ENCODE measurements at places on chromosomes 11 and 22.

DNA sequence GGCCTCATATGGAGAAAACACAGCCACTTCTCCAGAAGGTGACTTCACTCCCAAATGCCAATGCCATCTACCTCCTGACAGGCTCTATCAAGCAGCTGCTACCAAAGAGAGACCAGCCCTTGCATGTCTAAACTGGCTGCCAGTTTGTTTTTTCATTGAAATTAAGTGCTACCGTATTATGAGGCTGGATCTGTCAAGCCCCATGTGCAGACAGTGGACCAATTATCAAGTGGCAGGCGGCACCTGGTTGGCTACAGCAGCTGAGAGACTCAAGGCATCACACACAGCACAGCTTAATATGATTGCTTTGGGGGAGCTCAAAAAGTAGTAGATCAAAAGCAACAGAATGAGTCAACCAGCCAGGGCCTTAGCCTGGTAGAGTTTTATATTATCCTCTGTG lies 1293.0 kb upstream of the TENM4 start:
- no peak for DNase-seq

- no peak for DNase-seq
These were observed 219.4 kb upstream of the RAG2 start for GRCh38 chr11:36817336-36817965.

DNA sequence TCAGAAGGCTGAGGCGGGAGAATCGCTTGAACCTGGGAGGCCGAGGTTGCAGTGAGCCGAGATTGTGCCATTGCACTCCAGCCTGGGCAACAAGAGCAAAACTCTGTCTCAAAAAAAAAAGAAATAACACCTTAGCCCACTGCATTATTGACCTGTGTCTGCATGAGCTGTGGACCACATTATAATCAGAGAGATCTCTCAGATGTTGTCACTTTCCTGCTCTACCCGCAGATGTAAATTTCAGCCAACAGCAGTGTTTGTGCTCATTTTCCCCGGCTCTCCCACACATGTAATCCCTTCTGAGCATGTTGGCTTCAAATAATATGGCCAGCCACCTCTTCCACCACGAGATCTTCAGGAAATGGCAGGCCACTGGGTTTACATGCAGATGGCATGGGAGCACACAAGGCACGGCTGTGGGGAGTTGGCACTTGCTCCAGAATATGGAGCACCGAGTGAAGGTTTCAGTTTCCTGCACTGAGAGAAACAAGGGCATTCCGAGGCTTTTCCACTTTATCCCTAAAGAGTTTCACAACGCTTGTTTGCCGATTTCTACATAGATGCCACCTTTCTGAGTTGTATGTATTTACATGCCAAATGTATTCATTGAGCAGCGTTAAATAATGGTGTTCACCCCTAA lies 19.7 kb downstream of the CDPF1 start:
- no peak for DNase-seq

DNA sequence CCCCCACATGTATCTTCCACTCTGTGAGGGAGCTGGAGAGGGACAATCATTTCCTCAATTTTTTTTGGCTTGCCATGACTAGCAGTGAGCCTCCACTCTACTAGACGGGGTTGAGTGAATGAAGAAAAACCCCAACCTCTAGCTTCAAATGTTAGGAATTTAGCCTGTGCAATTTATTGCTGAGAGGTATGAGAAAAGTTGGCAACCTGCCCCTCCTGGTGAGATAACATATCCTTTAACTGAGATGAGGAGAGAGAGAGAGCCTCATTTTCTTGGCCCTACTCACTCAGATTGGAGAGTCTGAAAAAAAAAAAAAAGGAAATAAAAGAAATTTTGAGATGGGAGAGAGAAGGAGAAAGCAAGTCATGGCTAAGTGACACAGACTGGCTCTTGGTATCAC lies 218.2 kb upstream of the CARD18 start:
- no peak for DNase-seq

DNA sequence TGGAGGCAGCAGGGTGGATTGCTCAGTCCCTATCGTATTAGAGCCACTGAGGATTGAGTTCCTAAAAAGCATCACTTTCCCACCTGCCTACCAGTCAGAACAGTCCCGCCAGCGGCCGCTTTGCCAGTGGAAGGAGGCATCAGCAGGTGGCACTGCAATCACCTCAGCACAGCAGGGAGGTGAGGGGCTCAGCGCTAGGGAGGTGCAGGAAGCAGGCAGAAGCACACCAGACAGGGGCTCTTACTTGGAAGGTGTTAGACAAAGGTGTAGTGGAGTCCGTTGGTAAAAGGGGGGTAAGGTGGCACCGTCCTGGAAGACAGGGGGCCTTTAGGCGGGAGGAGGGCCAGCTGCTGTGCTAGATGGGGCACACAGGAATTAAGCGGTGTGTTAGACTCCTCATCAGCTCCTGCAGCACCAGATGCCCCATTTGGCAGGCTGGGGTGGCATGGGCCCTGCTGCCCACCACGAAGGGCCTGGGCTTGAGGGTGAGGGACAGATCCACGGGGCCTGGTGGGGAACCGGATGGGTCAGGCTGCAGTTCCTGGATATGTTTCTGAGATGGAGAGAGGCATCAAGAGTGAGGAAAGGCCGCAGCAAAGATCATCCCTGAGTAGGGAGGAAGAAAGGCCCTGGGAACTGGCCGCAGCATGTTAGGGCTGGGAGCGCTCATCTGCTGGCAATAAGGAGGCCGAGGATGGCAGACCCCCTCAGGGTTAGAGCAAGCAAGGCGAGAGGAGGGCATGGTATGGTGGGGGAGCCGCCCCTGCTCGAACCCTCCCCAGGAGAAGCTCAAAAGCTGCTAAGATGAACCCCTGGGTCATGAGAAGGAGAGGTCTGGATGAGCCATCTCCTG lies 42.5 kb downstream of the C11orf58 start:
- DNase-seq = no peak

GRCh38 chr11:64366751-64367150 lies 7.8 kb downstream of the RPS6KA4 start:
- DNase-seq = no peak

GRCh38 chr11:3810446-3810845 lies 2.1 kb downstream of the PGAP2 start:
- DNase-seq = no peak

- DNase-seq = no peak
These were observed 29.0 kb upstream of the VWA5A start for GRCh38 chr11:124085997-124086846.

- DNase-seq = no peak
These were observed 116.7 kb upstream of the NCAM1 start for GRCh38 chr11:112844517-112844916.

DNA sequence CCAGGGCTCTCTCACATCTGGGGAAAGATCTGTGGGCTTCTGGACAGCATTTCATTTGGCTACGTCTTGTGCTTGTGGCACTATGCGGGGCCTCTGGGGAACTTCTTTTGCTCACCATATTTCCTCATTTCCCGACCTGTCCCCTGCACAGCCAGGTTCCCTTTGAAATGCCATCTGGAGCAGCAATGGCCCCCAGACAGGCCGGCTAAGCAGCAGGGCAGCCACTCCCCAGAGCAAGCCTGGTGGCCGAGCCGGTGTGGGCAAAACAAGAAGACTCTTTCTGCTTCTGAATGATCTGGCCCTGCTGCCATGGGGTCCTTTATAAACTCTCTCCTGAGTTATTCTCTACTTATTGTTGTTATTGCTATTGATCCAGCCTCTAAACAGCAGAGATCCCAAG lies 190.7 kb upstream of the NECTIN1 start:
- DNase-seq = no peak

DNA sequence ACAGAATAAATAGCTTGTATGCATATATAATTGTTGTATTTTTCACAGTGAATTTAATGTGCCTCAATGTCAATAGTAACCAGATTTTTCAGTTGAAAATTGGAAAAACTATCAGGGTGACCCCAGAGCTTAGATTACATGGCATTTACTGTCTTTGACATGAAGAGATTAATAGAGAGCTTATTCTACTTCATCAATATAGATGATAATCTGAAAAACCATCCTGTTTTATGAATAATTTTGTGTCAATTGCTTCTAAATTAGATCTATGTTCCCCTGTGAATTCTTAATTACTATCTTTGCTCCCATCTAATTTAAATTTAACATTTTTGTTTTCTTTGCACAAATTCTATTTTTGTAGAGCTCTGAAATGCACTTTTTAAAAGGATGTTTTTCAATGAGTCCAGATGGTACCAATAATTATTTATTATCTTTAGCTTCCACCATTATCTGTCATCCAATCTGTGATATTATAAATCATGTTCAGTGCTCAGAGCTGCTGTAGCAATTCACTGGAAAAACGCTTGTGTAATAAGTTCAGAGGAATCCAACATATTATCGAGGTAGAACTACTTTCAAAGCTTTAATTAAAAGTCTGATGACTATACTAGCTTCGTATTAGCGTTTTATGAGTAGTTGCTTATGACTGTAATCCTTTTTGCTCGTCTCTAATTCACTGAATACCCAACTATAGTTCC lies 291.4 kb downstream of the JRKL start:
- no peak for DNase-seq

DNA sequence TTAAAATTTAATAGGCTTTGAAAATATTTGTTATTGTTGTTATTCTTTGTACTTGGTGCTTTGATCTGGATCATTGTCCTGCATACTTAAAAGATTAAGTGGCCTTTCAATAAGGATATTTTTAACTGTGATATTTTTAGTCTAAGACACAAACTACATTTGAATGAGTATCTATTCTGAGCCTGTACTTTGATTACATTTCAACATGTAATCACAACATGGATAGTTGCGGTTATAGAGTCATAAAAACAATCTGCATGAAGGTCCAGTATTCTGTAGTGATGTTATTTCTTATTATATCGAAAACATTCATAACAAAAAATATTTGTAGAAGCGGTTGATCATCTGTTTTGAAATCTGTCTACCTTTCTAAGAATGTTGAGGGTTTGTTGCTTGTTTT lies 58.6 kb downstream of the HIPK3 start:
- DNase-seq = no peak

DNA sequence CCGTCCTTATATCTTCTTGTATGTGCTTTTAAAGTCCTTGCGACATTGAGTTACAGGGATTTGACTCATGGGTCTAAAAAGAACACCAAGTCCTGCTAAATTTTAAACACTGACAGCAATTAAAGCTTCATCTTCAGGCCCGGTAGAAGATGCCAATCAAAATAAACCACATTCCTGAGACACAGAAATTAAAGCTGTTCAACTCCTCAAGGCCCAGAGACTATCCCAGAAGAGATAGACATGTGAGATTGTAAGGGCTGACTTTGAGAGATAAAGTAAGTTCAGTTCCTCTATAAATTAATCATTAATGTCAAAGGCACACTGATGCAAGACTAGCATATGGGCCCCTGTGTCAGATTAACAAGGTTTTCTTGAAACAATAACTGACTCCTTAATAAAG lies 49.8 kb downstream of the OSBPL5 start:
- no peak for DNase-seq

- no peak for DNase-seq
These were observed 229.3 kb downstream of the MN1 start for GRCh38 chr22:27572278-27572666.

DNA sequence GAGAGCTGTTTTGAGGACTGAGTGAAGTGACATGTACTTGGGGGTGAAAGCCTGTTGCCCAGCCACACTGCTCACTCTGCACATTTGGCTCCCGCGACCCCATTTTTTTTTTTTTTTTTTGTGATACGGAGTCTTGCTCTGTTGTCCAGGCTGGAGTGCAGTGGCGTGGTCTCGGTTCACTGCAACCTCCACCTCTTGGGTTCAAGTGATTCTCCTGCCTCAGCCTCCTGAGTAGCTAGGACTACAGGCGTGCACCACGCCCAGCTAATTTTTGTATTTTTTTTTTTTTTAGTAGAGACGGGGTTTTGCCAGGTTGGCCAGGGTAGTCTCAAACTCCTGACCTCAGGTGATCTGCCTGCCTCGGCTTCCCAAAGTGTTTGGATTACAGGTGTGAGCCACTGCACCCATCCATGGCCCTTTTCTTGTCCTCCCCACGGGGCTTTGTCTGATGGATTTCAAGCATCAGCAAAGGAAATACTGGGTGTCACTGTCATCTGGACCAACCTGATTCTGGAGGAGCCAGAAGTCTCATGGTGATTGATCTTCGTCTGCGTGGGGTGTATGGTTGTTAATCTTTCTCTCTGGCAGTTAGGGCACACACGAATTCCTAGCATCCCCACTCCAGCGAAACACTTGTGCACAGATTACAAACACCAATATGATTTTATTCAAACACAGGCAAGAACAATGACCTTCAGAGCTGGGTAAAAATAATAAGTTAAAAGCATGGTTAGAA lies 3.4 kb upstream of the UCP3 start:
- DNase-seq = no peak

- no peak for DNase-seq
These were observed 661.5 kb downstream of the LRRC4C start for GRCh38 chr11:40797981-40798380.

DNA sequence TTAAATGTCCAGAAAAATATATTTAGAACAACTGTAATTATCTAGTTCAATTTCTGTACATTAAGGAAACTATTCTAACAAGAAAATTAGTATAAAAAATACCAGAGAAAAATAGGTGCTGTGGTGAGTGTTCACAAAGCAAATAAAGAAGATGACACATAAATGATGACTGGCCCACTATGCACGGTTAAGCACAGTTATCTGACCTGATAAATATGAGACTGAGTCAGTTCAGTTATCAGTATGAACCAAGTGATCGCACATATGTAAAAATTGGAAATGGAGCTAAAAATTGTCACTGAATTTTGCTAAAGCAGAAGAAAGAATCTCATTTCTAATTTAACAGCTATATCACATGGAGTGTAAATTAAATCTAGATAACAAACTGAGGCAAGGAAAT lies 18.8 kb upstream of the MAML2 start:
- DNase-seq = no peak

DNA sequence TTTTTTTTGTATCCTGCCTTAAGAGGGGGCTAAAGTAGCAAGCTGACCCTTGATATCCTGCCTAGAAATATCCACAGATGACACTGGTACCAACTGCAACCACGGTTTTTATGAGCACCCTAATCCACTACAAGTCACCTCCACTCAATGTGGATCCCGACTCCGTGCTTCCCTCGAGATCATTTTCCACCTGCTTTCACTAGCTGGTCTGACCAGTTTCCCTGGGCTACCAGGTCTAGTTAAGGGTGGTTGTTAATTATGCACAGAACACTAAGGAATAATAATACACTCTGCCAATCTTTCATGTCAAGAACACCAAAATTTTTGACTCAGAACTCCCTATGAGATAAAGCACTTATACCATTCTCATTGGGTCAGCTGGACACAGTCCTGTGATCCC lies 82.3 kb downstream of the ABTB2 start:
- DNase-seq = no peak
